ENCODE measurements at places on chromosomes 1 and 21. TPM values are rescaled to one million over a fixed set of nuclear protein-coding genes. Genes with fewer than 3 reads are reported as not detected.

The PIGM gene
- total RNA-seq: 4.3 TPM

DNA sequence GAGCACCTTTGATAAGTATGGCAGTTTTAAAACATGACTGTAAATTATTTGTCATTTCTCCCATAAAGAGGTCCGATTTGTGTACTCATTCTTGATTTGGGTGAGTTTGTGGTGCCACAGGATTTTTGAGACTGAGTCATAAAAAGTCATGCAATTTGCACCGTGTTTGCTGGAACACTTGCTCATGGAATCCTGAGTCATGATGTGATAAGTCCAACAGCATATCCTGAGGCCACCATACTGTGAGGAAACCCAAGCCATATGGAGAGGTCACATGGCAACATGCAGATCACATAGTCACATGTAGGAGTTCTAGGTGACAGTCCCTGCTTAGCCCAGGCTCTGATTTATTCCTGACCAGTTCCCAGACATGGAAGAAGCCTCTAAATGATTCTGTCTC, 40.8 kb upstream of the PRRX1 start:
- peak; percentile 94 for DNase-seq

GRCh38 chr1:3314491-3315381, 139.7 kb upstream of the ARHGEF16 start:
- DNase-seq: no peak

GRCh38 chr1:81978945-81979344, 178.2 kb downstream of the ADGRL2 start:
- DNase-seq: no peak

The SPATA46 gene
- not detected for total RNA-seq

The CD84 gene
- not detected for total RNA-seq

The CELA2A gene
- not detected for total RNA-seq

DNA sequence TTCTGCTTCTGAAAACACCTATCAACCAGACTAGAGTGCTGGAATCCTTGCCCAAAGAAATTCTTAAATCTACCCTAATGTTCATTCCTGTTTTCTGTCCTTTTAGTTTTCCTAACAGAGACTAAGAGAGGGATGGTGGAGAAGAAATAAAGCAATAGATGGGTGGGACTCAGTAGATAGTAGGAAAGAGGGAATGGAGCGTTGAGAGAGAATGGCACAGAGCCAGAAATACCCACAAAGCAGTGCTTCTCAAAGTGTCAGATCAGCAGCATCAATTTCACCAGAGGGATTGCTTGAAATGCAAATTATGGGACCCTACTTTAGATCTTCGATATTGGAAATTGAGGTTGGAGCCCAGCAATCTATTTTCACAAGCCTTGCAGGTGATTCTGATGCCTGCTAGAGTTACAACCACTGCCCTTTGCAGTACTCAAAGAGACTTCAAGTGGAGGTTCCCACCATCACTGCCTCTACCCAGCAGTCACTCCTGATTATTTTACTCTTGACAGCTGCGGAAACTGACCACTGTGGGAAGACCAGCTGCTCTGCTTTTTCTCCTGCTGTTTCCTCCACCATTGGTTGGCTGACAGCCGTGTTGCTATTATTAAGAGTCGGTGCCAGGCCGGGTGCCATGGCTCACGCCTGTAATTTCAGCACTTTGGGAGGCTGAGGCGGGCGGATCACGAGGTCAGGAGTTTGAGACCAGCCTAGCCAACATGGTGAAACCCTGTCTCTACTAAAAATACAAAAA, 11.4 kb upstream of the PRPF3 start:
- peak; percentile 94 for DNase-seq

The KCNK1 gene
- total RNA-seq: not detected

DNA sequence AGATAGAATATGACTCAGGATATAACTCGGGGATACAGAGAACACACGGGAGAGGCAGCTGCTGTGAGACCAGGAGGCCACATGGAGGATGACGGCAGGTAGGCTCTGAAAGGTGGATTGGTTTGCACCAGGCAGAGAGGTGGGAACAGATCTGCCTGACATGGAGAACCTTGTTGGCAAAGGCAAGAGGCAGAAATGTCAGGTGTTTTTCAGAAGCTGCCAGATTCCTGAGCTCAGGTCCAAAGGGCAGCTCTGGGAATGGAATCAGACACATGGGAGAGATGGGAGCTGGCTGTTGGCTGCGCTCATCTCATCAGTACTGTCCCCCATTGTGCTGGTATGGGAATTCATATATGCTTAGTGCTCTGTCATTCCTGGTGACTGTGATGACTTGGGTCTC, 19.2 kb downstream of the SYT6 start:
- DNase-seq: no peak

- DNase-seq: peak; percentile 46
Measured at GRCh38 chr21:41651830-41652229, 115.0 kb downstream of the RIPK4 start.

GRCh38 chr1:243345205-243345604, 89.4 kb downstream of the SDCCAG8 start:
- DNase-seq: no peak

- DNase-seq: no peak
Measured at GRCh38 chr1:196423612-196424011, 184.6 kb downstream of the KCNT2 start.

DNA sequence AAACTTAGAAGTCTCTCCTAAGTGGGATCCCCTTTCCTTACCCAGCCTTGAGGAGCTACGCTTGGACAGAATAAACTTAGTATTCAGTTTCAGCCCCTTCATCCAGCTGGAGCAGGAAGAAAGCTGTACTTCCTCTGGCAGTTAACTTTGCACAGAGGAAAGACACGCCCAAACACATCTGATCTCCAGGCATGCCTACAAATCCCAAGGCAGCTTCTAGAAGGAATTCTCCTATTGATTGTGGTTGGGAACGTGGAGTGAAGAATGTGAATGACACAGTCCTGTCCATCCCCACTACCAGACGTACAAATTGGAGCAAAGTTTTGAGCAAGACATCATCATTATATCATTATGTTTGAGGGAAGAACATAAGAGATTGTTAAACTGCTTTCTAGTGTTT, 6.6 kb upstream of the AK4 start:
- peak; percentile 65 for DNase-seq

The RPS6KA1 gene
- 7.2 TPM for total RNA-seq

DNA sequence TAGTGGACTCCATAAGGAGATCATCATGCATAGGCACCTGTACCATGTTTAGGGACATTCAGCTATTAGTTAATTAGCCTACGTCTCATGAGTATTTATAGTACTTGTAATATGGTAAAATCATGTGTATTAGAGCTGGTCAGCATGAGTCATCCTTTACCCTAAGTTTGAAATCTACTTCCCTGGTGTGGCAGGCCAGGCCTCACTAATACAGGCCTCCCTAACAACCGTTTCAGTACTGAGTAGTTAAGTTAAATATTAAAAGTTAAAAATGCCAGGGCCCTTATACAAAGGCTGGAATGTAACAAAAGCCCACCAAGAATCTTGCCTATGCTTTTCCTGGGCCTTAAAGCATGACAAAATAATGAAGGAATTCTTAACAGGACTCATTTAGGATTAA, 356.3 kb upstream of the DPYD start:
- peak; percentile 45 for DNase-seq

DNA sequence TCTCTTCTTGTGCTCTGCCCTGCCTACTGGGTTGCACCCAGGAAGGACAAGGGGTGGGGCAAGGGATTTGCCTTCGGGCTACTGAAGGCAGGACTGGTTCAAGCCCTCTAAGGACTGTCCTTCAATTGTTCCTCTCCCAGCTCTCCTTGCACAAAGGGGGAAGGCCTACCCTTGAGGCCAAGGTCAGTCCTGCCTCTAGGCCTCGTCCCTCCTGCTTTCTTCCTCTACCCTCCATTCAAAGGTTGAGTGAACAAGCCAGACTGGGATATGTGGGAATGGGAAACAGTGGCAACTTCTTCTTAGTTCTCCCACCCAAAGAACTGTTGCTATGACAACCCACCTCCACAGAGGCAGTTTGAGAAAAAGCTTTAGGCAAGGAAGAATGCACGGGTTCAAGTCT, 2.7 kb downstream of the LURAP1 start:
- no peak for DNase-seq

GRCh38 chr1:67371681-67372080, 58.5 kb downstream of the SERBP1 start:
- no peak for DNase-seq

The PLA2G2A gene
- not detected for total RNA-seq

GRCh38 chr1:220748936-220749335, 814 bp downstream of the MTARC2 start:
- DNase-seq: no peak

The EPHB2 gene
- total RNA-seq: 2.6 TPM

- DNase-seq: no peak
Measured at GRCh38 chr1:57474137-57474750, 50.4 kb upstream of the DAB1 start.

Data from LHCN-M2 (cell line).